ENCODE measurements at places on chromosomes 12 and 14.

DNA sequence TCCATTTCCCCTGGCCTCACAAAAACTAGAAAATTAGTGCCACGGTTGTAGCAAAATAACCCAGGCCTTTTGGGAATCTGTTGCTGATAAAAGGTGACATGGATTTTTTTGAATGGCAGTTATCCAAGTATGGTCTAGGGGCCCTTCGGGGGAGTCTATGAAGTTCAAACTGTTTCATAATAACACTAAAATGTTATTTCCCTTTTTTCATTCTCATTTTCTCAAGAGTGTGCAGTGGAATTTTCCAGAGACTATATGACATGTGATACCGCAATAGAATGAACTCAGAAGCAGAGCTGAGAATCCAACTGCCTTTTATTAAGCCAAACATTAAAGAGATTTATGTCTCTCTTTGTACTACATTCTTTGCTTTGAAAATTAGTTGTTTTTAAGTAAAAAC lies 26.9 kb downstream of the GSTZ1 start:
- DNase-seq = no peak

DNA sequence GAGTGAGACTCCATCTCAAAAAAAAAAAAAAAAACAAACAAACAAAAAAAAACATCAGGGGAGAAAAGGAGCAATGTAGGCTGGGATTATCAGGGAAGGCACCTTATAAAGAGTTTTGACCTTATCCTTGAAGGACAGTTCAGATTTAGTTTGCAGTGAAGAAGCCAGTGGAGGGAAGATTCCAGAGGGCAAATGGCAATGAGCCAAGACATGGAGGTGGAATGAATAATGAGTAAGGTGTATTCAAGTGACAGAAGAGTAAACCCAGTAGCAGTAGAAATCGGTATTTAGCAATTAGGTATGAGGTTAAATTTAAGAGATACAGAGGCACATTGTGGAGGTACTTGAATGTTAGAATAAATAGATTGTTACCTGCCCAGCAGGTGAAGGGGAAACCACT lies 2.2 kb upstream of the DUSP16 start:
- DNase-seq = no peak

- DNase-seq = no peak
These were observed 30.0 kb downstream of the HVCN1 start for GRCh38 chr12:110658878-110659277.

DNA sequence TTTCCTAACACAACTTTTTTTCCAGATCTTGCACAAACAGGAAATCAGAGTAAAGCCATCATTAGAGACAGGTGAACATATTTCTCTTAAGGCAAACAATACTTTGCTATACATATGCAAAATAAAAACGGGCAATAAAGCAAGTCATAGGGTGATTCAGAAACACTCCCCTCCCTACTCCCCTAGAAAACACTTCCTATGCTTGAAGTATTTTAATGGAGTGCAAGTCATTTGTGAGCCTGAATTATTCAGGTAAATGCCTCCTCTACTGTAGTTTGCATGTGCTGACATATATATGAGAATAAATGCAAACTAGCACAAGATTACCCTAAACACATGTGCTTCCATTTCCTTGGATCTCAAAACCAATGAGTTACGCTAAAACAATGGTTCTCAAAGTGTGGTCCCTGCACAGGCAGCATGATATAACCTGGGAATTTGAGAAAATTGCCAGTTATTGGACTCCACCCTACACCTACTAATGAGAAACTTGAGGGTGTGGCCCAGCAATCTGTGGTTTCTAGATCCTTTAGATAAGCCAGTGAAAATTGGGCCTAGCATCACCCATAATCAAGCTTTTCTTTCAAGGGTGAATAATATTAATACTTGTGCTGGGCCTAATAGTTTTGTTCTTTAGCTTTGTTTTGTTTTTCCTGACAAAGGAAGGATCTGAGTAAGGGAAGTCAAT lies 159.7 kb upstream of the BMP4 start:
- DNase-seq = no peak

GRCh38 chr12:114400361-114400811 lies 5.6 kb downstream of the TBX5 start:
- DNase-seq = no peak

DNA sequence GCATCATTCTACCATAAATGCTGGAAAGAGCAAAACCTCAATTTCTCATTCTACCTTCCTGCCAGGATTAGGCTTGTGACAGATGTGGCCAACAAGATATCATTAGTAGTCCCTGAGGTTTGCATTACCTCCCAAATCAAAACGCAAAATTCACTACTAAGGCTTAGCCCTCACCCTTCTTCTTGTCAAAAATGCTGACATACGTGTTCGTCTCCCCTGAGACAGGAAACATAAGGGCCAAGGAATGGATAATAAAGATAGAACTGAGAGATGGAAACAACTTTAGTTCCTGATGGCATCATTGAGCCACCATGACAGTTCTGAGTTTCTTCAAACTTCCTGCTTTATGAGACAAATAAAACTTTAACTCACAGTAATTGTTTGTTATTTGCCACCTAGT lies 642.1 kb downstream of the NOVA1 start:
- no peak for DNase-seq

DNA sequence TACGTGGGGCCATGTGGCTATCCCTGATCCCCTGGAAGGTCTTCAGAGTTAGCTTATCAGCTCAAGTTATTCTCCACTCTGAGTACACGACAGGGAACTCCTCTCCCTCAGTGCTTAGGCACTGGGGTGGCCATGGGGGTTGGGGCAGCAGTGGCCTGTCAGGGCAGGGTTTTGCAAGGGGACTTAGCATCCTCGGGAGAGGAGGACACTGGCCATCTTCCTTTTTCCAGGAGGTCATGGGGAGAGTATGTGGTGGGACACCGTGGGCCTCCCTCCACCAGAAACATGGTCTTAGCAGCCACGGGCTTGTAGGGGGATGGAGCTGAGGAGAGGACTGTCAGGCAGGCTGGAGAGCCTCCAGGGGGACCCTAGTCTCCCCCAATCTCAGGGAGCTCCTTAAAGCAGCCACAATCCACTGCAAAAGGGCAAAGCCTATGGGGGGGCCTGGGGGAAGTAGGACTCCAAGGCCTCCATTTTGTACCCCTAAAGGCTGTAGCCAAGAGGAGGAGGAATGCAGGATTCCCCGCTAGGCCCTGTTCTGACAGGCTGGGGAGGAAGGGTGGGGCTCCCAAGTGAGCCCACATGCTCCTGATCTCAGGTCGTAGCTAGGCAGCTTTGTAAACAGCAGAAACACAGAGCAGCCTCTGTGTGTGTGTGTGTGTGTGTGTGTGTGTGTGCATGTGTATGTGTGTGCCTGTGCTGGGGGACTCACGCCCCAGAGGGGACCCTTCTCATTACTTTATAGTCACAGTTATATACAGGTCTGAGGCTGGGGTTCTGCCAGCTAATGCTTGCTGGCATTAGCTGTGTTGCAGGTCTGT lies 36.6 kb downstream of the KRT80 start:
- DNase-seq = no peak

- DNase-seq = no peak
These were observed 36.8 kb downstream of the SARNP start for GRCh38 chr12:55780685-55781084.

DNA sequence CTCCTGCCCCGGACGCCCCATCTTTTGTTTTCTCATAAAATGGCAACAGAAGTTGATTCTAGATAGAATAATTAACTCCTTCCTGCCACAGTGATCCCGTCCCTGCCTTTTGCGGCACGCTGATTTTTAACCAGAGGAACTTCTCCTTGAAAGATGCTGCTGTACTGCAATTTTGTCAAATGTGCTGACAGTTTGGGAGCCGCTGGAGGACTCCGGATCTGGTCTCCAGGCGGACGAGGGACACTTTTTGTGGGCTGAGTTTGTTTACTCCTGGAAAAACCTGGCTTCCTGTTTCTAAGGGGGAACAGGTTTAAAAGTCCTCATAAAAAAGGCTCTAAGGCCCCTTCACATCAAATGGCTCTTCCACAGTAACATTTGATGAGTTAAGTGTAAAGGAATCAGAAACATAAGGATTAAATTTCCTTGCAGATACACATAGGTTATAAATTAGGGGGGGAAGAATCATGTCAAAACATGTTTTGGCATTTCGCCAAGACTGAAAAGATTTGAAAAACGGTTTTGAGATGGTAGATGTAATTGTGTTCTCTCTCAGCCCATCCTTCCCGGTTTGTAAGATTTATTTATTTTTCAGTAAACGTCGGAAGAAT lies 15.5 kb downstream of the FZD10 start:
- DNase-seq = no peak

DNA sequence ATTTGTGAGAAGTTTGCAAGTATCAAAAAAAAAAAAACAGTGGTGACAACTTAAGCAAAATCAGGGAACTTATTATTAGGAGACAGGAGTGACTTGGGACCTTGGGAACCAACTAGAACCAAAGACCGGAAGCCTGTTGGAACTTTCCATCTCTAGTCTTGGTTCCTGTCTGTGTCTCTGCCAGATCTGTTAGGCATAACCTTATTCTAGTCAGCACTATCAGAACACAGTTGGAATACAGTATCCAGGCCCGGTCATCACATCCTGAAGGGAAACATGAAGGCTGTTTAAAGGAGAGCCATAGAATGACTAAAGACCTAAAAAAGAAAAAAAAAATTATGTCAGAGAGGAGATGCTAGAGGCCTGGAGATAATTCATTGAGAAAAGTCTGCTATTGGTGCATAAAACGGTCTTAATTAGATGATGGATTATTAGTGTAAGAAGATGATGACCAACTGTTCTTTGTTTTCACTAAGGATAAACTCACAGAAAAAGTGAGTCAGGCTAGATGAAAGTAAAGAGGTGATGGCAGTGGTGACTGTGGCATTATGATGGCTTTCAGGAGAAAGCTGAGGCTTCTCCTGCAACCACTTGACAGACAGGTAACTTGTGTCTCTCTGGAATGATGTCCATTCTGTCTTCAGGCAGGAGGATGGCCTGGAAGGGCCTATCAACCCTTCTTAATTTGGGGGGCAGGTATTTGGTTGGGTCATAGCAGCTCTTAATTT lies 28.2 kb downstream of the DACT1 start:
- DNase-seq = no peak

DNA sequence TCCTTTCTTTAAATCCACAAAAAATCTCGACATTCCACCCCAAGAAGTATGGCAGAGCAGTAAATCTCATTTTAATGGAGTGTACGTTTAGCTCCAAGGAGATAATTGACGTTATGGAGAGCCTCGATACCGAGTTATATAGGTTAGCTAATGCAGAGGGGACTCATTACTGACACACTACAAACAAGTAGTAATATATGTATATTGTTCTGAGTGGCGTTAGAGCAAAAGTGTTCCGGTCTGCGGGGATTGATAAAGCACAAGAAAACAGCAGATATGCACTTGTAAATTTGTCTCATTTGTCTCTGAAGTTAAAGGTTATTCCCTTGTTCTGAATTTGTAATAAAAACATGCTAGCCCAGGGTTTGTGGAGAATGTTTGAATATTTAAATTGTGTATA lies 84.1 kb downstream of the BCL11B start:
- no peak for DNase-seq

DNA sequence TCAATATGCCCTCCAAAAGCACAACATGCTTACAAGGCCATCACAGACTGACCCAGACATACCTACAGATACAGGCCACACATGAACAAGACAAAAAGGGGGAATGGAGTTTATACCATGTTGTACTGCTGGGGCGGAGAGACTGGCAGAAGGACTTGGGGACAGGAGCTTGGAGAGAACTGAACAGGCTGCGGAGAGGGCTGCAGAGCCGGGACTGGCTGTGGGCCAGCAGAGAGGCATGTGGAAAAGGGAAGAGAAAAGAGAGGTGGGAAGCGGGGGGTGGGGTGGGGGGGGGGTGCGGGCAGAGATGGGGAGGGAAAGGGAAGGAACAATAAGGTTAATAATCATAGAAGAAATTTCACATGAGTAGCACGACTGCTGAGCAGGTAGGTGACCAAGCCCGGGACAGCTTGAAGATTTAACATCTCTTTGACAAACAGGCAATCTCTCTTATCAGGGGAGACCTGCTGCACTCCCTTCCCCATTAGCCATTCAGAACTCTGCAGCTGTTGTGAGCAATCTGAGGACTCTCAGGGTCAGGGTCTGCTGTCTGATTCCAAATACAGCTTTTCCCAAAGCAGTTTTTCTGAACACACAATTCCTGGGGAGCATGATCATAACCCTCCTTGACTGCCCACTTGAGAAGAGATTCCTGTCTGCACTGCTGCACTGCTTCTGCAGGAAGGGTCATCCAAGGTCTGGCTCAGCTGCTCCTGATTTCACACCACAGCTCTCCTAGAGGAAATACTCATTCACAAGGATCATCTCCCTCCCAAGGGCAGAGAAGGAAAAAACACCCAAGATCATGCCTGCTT lies 21.6 kb upstream of the STAC3 start:
- DNase-seq = no peak

DNA sequence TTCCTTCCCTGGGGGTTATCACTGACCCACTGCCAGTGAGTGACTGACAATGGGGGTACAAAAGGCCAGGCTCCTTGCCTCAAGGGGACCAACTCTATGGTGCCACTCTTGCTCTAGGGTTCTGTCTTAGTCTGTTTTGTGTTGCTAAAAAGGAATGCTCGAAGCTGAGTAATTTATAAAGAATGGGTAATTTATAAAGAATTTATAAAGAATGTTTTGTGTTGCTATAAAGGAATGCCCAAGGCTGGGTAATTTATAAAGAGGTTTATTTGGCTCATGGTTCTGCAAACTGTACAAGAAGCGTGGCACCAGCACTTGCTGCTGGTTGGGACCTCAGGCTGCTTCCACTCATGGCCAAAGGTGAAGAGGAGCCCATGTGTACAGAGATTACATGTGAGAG lies 15.8 kb upstream of the RASSF8 start:
- DNase-seq = no peak

- no peak for DNase-seq
These were observed 95.7 kb downstream of the PAPLN start for GRCh38 chr14:73333031-73333430.

DNA sequence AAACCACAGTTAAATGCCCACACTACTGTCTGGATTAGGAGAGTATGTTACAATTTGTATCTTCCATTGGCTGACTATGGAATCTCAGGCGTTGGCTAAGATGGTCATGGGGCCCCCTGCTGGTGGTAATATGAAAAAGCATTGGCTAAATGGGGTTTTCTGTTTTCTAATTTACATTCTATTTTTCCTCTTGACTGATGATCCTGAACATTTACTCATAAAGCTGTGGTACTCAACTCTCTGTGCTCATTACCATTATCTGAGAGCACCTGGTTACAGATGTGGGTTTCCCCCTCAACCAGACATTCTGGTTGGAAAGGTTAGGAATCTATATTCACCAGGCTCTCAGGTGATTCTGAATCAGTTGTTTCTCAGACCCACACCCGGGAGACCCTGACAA lies 64.8 kb downstream of the WSCD2 start:
- DNase-seq = no peak

DNA sequence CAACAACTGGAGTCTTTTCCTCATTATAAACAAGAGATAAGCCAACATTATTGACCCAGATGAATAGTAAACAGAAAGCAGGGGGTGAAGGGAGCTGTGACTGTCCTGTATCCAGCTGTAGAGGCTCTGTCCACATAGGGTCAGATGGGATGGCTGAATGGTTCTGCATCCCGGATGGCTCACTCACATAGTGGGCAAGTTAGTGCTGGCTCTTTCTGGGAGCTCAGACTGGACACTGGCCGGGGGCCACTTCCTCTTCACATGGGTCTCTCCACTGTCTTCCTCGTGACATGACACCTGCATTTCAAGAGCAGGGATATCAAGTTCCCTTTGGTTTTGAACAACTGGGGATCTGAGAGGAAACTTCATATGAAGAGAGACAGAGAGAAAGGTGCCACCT lies 969.6 kb upstream of the TMEM132C start:
- DNase-seq = no peak

- no peak for DNase-seq
These were observed 58.8 kb downstream of the TRMT5 start for GRCh38 chr14:60922050-60922449.

GRCh38 chr12:26416550-26416949 lies 221.2 kb downstream of the SSPN start:
- DNase-seq = no peak

- no peak for DNase-seq
These were observed 128.7 kb downstream of the CNTN1 start for GRCh38 chr12:40820794-40821484.
